ENCODE measurements at places on chromosomes 7 and 10.

DNA sequence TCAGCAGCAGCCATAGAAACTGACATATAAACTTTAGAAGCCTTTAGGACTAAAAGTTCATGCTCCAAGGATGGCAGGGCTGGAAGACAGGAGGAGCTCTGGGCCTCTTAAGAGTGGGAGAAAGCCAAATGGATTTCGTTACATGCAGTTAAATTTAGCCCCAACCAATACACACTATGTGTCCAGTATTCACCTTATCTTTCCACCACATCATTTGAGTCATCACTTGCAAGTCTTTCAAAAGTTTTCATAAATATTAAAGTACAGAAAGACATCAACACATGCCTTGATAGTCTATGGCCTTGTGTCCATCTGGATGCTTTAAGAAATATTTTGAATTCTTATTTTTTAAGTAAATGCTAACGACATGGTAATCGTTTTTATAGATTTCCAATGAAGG lies 392.4 kb upstream of the LRRN3 start:
- no peak overlapping the region for H3K27ac ChIP-seq
- no peak overlapping the region for H3K4me3 ChIP-seq
- no peaks in the 10 kb centered on the region for H3K27me3 ChIP-seq
- H3K4me1 ChIP-seq = no peaks in the 10 kb centered on the region

GRCh38 chr7:25048444-25048834 lies 68.5 kb upstream of the OSBPL3 start:
- no peaks in the 10 kb centered on the region for H3K36me3 ChIP-seq
- H3K4me3 ChIP-seq = no peak overlapping the region
- H3K4me1 ChIP-seq = no peaks in the 10 kb centered on the region
- H3K27ac ChIP-seq = no peak overlapping the region

GRCh38 chr10:72728462-72728861 lies 36.5 kb downstream of the MCU start:
- no peak for DNase-seq
- H3K27me3 ChIP-seq = no peaks in the 10 kb centered on the region
- no peak overlapping the region for H3K4me3 ChIP-seq
- H3K4me1 ChIP-seq = no peaks in the 10 kb centered on the region

GRCh38 chr10:133565441-133566294 lies at the start of gene SYCE1:
SYCE1 (minus strand) TSS chr10:133565583; CDS start chr10:133565529, 54 bp downstream.
- no peak for DNase-seq
- H3K36me3 ChIP-seq = no peaks in the 10 kb centered on the region
- no peak within 1 kb of the TSS for H3K27ac ChIP-seq

DNA sequence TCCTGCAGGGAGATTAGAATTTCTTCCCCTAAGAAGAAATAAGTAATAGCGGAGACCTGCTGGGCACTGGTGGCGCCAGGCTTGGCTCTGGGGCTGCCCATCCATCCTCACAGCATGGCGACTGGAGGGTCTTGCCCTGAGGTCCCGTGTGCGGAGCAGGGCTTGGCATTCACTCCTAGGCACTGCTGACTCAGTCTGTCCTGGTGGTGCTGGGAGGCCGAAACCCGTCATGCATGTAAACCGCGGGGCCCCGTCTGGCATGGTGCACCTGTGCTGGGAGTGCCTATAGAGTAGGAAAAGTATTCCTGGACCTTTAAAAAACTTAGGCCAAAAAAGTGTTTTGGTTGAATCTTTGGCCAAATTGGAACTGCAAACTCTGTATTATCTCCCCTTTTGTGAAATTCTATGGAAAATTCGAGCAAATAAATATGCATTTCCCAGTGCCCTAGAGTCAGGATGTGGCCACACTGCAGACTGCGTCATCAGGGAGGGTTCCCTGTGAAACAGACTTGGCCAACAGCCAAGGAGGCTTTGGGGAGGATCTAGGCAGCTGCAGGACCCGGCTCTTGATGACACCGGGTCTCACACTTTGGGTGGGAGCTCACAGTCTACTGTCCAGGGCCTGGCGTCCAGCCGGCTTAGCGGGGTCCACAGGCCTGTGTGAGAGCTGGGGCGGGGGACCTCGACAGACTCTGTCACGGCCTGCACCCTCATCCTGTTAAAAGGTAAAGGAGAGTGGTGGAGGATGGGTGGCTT lies 122.3 kb downstream of the VIPR2 start:
- H3K36me3 ChIP-seq = no peaks in the 10 kb centered on the region
- no peak for DNase-seq
- no peak overlapping the region for H3K27ac ChIP-seq
- H3K4me1 ChIP-seq = peaks cover 4% of the 10 kb centered on the region
- H3K27me3 ChIP-seq = no peaks in the 10 kb centered on the region

DNA sequence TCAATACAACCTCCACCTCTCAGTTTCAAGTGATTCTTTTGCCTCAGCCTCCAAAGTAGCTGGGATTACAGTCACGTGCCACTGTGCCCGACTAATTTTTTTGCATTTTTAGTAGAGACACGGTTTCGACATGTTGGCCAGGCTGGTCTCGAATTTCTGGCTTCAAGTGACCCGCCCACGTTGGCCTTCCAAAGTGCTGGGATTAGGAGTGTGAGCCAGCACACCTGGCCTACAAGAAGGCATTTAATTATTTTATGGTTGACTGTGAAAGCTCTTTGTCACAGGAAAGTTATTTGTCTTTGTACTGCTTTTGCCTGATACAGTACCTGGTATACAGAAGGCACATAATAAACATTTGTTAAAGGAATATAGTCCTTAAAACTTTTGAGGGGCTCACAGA lies 12.9 kb downstream of the MYOZ1 start:
- no peaks in the 10 kb centered on the region for H3K27me3 ChIP-seq
- H3K4me1 ChIP-seq = peaks cover 18% of the 10 kb centered on the region
- no peak for DNase-seq
- no peak overlapping the region for H3K4me3 ChIP-seq
- no peak overlapping the region for H3K27ac ChIP-seq
